Cortex of kidney (tissue), 1 donor: ENCODE measurements at places on chromosomes 1 and 21.

- no peak for DNase-seq
These were observed 369.4 kb upstream of the B3GALT2 start for GRCh38 chr1:193555662-193556441.

GRCh38 chr21:15224346-15225086 is 159.7 kb upstream of the NRIP1 start:
- DNase-seq: no peak

- no peak for DNase-seq
These were observed 164.0 kb downstream of the RUNX1 start for GRCh38 chr21:34885125-34885524.

DNA sequence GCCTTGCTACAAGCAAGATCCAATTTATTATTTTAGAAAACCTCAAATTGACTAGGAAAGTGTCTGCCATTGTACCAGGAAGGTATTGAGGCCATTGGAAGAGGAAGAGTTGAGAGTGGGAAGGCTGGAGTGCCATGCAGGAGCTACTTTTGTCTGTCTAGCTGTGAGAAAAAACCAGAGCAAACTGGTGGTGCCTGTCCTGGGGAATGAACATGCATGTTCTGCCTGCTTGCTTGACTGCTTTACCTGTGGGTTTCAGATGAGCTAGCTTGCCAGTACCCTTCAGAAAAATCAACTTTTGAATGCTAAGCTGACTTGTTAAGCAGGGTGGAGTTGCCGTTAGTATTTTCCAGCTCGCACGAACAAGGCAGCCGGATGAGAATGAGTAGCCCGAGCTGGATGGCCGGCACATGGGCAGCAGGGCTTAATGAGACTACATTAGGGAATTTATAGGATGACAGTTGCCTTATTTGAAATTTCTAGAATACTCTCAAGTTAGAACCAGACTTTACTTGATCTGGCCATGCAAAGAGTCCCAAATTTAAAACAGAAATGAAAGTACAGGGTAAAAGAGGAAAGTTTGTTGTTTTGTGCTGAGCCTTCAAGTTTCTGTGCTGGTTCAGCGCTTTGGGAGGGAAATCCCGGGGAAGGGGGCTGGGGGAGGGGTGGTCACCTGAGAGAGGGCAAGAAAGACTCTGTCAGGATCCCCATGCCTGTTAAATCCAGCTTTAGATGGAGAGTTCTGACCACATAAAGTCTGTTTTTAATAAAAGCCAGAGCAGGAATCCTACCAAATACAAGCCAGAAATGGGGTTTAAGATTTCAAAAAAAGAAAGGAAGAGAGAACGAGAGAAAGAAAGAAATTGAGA is 29.6 kb upstream of the C1orf105 start:
- DNase-seq: no peak

GRCh38 chr1:17743008-17743647 is 12.0 kb upstream of the ACTL8 start:
- no peak for DNase-seq

DNA sequence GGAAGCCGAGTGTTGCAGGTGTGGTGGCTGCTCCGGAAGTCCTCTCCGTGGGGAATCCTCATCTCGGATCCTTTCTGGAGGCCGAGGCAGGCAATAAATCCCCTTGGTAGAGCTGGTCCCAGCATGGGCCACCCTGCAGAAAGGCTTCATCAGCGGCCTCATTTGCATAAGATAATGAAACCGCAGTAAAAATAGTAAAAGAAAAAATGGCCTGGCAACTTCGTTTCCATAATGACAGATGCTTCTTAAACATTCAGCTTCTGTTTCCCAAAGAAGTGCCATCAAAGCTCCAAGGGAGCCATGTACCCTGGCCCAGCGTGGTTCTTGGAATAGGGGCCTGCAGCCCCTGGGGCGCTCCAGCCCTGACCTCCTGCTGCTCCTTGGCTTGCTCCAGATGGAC is 244.1 kb downstream of the GRIK3 start:
- no peak for DNase-seq

DNA sequence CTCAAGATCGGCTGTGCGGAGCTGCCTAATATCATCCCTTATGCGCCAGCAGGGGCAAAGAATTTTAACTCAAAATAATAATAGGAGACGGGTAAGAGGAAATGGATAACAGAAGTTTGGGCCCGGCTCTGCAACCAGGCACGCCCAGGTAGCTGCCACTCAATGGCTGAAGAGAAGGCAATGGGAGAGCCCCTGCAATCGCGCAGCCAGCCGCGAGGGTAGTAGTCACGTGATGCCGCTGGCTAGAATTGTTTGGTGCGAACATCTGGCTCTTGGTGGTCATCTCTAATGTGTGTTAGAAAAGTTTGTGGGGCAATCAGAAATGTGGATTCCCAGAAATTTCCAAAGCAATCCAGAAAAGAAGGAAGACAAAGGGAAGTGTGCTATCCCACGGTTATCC is 12.3 kb downstream of the BARHL2 start:
- no peak for DNase-seq

- no peak for DNase-seq
These were observed 28.5 kb upstream of the SELENON start for GRCh38 chr1:25771221-25772114.

GRCh38 chr1:28282426-28283407 is 23.4 kb downstream of the SESN2 start:
- DNase-seq: no peak

DNA sequence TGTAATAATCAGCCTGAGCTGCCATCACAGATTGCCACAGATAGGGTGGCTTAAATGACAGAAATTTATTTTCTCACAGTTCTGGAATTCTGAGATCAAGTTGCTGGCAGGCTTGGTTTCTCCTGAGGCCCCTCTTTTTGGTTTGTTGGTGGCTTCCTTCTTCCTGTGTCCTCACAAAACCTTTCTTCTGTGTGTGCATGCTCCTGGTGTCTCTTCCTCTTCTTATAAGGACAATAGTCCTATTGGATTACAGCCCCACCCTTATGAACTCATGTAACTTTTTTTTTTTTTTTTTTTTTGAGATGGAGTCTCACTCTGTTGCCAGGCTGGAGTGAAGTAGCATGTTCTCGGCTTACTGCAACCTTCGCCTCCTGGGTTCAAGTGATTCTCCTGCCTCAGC is 41.0 kb upstream of the F3 start:
- DNase-seq: no peak

- no peak for DNase-seq
These were observed 99.5 kb downstream of the FGGY start for GRCh38 chr1:59396387-59396786.

GRCh38 chr1:228454238-228454637 is 32.9 kb upstream of the RNF187 start:
- no peak for DNase-seq

- no peak for DNase-seq
These were observed 2.1 kb upstream of the GRHL3 start for GRCh38 chr1:24317081-24317480.

- DNase-seq: no peak
These were observed 4.6 kb downstream of the MTARC1 start for GRCh38 chr1:220791285-220791684.

DNA sequence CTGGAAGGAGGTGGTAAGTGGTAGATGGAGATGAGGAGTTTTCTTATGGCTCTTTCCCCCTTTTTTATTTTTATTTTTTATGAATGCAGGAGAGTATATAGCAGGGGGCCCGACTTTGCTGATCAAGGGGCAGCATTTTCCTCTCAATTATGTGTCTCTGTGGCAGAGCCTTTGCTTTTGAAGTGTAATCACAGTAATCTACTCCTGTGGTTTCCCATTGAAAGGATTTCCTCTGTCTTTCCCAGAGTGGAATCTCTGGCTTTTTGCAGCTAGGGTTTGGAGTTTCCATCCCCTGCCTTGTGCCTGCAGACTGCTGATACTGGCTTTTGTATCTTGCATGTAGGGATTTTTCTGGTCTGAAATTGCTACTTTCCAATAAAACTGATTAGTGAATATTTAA is 29.1 kb downstream of the ARID1A start:
- no peak for DNase-seq

GRCh38 chr1:231750818-231751362 is 124.3 kb downstream of the DISC1 start:
- no peak for DNase-seq

GRCh38 chr1:62962014-62962812 is 178.3 kb downstream of the ATG4C start:
- DNase-seq: no peak

DNA sequence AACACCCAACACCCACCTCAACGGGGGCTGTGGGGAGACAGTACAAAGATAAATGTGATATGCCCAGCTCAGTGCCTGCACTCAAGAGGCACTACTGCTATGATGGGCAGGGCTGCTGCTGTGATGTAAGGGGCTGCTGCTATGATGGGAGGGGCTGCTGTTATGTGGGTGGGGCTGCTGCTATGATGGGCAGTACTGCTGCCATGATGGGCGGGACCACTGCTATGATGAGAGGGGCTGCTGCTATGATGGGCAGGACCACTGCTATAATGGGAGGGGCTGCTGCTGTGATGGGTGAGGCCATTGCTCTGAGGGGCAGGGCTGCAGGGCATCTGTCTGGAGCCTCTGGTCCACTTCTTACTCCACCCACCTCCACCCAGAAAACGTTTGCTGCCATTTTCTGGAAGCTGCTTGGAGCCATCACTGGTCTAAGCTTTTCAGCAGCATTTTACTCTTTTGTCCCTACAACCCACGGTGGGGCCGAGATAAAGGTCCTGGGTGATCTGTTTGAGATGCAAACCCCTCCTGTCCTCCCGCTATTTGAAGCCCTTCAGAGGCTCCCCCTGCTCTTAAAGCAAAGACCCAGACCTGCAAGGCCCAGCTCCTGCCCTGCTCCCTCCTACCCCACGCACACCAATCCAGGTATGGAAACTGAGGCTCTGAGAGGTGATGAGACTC is 656.9 kb downstream of the PTPRU start:
- DNase-seq: no peak

GRCh38 chr1:163196449-163196787 is 6.3 kb downstream of the RGS5 start:
- no peak for DNase-seq

DNA sequence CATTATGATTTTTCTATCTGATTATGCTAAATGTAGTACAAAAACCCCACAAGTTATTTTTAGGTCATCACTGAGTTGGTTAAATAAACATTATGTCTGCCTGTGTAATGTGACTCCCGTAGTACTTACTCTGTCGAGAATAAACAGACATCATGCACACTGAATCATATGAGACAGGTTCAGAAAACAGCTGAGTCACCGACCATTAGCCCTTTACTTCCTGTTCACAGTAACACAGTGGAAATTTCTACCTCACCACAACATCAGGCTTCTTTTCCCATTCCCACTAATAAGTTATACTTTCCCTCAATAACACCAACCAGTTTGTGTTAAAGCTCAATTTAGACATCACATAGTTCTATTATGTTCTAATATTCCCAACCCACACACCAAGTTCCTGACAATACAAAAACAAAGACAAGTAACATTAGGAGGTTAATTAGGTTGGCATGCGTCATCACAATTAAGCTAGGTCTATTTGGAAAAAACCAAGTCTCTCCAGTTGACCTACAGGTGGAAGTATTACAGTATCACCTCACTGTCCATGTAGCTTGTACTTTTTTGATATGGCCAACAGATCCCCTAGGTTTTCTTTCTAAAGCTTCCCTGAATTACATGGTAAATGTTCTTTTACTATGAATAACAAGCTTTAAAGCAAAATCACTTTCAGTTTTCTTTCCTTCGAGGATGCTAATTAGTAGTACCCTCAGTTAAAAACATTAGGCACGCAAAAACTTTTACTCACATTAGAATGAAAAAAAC is 154.2 kb downstream of the EIF4G3 start:
- no peak for DNase-seq

DNA sequence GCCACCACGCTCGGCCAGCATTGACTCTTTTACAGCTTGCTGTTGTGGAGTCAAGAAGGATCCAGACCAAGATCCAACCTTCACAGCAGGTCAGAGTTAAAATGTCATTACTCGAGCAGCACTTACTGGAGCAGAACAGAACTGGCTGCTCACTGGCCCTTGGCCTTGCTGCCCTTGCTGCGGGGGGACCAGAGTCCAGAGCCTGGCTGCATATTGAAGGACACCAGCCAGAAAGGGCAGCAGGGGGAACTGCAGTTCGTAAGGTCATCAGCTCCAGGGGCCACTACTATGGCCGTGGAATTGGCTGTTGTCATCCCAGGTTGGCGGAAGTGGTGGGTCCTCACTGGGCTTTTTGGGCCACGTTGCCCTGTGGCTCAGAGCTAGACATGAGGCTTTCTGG is 15.3 kb upstream of the GPR137B start:
- no peak for DNase-seq
